Mesendoderm (in vitro differentiated cells): ENCODE measurements at places on chromosomes 11 and 22.

- H3K4me1 ChIP-seq, result no peaks in the 10 kb centered on the region
- no peak overlapping the region for H3K27ac ChIP-seq
Measured at GRCh38 chr11:91219535-91219934, 996.7 kb upstream of the CHORDC1 start.

- H3K36me3 ChIP-seq, result no peaks in the 10 kb centered on the region
- no peak for DNase-seq
- no peaks in the 10 kb centered on the region for H3K4me1 ChIP-seq
- no peak overlapping the region for H3K27ac ChIP-seq
- H3K27me3 ChIP-seq, result no peaks in the 10 kb centered on the region
- H3K4me3 ChIP-seq, result no peak overlapping the region
Measured at GRCh38 chr22:19610518-19611253, 86.5 kb upstream of the CLDN5 start.

DNA sequence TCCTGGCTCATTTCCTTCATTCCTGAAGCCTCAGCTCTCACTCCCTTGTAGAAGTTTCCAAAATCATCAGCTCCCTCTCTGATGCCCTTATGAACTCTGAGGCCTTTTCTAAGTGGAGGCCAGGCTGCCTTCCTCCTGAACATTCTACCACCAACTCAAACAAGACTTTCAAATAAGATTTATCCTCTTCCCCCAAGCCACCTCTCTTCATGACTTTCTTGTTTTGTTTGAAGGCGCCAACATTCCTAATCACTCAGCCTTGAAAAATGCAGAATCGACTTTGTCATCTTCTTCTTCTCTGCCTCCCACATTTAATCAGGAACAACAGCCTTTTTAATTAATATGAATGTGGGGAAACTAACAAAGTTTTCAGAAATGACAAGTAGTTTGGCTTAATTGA is 927.9 kb downstream of the OPCML start:
- no peak overlapping the region for H3K4me3 ChIP-seq
- no peaks in the 10 kb centered on the region for H3K27me3 ChIP-seq
- no peaks in the 10 kb centered on the region for H3K36me3 ChIP-seq
- no peak overlapping the region for H3K27ac ChIP-seq

DNA sequence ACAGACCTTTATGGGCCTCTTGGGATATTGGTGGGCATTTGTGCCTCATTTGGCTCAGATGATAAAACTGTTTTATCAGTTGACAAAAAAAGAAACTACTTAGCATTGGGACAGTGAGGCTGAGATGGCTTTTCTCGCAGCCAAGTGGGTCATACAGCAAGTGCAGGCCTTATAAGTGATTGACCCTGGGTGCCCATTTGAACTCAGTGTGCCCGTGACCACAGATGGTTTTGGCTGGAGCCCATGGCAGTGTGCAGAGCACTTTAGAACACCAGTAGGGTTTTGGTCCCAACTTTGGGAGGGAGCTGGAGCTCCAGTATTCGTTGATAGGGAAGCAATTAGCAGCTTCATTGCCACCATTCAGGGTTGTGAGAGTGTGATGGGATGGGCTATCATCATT is 404.5 kb upstream of the LARGE1 start:
- H3K4me3 ChIP-seq, result no peak overlapping the region
- DNase-seq, result no peak
- H3K27me3 ChIP-seq, result no peaks in the 10 kb centered on the region
- H3K36me3 ChIP-seq, result no peaks in the 10 kb centered on the region
- H3K4me1 ChIP-seq, result no peaks in the 10 kb centered on the region
